ENCODE measurements at places on chromosomes 5 and 9.
A peak's percentile ranks its signal among the peaks of the same experiment; 100 is the strongest.

- DNase-seq, result no peak
These were observed 1842.5 kb upstream of the CDH9 start for GRCh38 chr5:28880936-28881335.

DNA sequence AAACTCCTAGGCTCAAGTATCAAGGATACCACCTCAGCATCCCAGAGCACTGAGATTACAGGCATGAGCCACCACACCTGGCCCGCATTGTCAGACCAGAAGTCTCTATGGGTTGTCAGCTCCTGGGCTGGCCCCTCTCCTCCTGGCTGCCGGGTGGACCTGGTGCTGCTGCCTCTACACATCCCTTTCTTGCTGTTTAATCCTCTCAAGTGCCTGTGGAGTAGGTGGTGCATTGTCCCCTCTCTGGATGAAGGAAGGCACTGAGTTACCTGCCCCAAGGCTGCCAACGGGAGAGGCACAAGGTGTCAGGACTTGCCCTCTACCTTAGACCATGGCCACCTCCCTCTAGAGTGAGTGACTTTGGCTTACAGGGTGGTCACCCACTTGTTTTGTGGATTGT is 37.4 kb downstream of the PHF2 start:
- no peak for DNase-seq

GRCh38 chr5:158485047-158485446 is 614.7 kb downstream of the EBF1 start:
- DNase-seq, result no peak

DNA sequence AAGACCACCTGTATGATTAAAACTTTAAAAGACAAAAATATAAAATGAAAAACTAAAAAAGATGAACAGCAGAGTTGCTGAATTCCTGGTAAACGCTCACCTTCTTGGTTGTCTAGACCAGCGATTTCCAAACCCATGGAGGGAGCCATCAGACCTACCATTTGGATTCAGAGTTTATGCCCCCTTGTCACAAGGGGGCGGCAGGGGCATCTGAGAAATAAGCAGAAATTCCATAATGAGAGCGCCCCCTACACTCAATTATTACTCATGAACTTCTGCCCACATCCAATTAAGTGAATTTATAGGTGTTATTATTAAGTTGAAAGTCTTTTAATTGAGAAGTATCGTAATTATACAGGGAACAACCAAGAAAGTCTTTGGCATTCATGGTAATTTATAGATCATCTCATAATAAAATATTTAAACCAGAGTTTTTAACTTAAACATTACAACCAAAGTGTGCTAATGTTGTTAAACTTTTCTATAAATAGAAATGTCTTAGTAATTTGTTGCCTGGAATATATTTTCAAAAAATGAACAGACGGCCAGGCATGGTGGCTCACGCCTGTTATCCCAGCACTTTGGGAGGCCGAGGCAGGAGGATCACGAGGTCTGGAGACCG is 35.2 kb upstream of the SPATA31C2 start:
- DNase-seq, result peak; percentile 82

- peak; percentile 5 for DNase-seq
These were observed 680 bp downstream of the GLRA1 start for GRCh38 chr5:151923866-151924476.

DNA sequence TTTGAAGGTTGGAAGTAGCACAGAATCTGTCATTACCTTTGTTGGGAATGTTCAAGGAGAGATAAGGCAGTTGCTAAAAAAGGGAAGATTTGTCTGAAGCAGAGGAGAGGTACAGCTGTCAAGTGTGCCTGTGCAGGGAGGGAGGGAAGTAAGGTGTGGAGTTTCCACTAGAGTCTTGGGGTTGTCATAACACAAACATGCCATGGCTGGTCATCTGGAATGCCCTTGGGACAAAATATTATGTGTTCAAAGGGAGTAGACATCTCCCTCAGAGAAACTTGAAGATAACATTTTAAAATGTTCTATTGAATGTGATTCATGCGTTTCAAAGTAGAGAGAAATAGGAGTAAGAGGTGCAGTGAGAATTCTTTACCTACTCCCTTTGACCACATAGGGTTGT is 95.0 kb downstream of the MUSK start:
- DNase-seq, result no peak

- peak; percentile 48 for DNase-seq
These were observed 5.8 kb upstream of the C5orf52 start for GRCh38 chr5:157665467-157666070.

DNA sequence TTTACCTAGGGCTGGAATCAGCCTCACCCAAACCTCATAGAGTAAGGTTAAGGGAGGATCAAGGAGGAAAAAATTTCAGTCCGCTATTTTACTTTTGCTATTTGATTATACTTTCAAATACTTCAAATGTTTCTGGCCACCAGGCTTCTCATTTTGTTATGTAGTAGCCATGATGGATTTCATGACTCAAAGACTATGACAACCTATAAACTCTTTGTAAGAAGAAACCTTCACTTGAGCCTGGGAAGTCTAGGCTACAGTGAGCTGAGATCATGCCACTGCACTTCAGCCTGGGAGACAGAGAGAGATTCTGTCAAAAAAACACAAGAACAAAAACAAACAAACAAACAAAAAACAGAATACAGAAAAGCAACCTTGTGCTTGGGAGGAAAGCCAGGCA is 293.6 kb upstream of the TNC start:
- no peak for DNase-seq

DNA sequence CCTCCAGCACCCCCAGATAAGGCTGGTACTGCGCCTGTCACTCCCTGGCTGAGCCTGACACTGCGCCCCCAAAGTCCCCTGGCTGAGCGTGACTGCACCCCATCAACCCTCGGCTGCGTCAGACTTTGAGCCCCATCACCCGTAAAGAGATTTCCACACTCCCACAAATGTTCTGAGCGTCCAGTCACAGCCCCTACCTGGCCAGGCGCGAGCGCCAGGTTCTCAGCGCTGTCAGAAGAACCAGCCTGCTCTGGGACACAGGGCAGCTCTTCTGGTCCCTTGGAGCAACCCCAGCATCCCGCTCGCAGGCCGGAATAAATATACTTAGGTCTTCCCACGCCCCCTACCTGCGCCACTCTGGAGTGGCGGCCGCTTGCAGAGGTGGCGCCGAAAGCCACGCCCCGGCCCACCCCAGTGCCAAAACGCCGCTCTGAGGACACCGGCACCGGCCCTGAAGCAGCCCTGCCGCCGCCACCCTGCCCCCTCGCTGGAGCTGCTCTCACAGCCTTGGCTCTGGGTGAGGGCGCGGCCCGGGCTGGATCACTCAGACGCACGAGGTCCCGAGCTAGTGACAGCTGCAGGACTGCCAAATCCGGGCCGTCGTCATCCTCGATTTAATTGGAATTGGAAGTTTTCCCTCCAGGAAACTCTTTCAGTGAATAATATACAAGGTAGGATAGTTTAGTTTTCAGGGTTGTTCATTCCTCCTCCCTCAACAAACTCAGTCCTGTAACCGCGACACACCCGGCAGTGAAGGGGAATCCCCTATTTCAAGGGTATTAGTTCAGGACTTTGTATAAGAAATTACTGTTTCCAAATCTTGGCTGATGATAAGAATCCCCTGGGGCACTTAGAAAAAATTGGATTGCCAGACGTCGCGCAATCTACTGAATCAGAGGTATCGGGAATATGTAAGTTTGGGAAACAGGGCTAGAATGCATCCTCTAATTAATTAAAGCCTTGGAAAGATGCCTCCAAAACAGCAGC is 1.2 kb upstream of the CEMIP2 start:
- peak; percentile 47 for DNase-seq

DNA sequence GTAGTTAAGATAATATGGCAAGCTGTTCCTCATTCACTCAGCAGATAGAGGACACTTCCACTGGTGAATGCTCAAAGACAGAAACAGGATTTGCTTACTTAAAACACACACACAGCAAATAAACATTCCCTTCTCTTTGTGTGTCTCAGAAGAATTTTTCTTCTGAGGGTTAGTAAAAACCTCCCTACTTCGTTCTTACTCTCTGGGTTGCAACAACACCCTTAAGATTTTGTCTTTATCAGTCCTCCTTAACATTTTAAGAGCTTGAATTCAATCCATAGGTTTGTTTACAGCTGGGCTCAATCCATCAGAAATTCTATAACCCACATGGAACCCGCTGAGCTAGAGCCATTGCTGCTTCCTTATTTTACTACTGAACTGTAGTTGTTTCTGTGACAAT is 237.4 kb upstream of the PIK3R1 start:
- no peak for DNase-seq

DNA sequence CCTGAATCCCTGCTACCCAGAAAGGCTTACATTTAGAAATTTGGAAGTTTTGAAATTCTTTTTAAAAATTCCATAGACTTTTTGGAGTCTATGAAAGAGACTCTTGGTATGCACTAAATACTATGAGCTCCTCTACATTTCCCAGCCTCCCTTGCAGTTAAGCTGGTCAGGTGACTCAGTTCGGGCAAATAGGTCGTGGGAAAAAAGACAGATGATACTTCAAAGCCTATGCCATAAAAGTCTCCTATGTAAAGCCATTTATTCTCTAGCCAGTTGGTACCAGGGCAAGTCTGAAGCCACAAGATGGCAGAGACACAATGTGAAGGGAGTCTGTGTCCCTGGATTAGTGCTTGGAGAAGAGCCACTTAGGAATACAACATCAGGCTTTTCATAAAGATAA is 101.8 kb downstream of the BOD1 start:
- no peak for DNase-seq

DNA sequence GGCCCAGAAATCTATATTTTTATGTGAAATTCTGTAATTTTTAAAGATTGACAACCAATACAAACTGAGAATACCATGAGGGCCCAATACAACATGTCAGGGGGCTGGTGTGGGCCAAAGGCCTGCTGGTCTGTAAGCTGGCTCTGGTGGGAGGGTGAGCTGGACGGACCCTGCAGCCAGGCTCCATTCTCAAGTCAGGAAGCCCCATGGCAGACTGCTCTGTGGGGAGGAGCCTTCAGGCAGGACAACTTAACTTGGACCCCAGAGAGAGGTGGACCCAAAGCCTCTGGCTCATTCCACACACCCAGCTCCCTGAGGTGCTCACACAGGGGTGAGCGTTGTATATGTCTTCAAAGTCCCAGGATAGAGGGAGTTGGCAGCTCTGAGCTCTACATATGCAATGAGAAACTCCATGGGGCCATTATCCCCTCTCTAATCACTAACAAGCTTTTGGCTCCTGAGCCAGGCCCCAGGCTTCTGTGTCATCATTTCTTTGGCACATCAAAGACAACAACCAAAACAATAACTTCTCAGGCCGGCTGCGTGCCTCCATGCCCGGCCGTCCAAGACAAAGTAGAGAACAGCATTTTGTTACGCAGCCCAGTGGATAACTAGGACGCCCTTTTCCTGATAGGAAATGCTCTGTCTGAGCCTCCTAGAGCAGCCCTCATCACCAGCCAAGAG is 6.4 kb downstream of the SEPTIN8 start:
- DNase-seq, result peak; percentile 82

- no peak for DNase-seq
These were observed 252.0 kb downstream of the RASEF start for GRCh38 chr9:82810915-82811314.

DNA sequence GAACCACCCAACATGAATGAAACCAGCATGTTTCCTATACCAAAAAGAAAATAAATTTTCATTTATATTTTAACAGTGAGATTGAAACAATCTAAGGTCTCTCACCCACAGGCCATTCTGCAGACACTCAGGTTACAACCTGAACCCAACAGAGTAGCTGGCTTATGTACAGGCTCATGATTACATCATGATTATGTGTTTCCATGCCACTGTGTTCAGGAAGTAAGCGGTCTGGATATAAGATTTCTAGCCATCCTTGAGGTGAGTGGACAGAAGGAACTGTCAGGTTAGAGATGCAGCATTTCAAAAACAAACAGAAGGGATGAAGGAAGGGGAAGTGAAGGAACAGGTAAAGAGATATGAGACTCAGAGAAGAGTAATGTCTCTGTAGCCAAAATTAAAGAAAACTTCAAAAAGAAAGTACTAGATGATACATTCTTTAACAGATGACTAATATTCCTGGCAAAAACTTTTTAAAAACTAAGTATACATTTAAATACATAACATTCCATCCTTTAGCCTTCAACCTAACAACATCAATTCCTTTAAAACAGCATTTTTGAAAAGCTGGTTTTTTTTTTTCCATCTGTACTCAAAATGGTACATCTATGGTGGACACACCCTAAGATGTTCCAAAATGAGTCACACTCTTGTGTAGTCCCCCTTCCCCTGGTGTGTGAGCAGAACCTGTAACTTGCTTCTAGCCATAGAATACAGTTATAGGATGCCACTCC is 119.8 kb downstream of the LPAR1 start:
- DNase-seq, result no peak

GRCh38 chr5:170311511-170312300 is 14.1 kb upstream of the LCP2 start:
- DNase-seq, result no peak

DNA sequence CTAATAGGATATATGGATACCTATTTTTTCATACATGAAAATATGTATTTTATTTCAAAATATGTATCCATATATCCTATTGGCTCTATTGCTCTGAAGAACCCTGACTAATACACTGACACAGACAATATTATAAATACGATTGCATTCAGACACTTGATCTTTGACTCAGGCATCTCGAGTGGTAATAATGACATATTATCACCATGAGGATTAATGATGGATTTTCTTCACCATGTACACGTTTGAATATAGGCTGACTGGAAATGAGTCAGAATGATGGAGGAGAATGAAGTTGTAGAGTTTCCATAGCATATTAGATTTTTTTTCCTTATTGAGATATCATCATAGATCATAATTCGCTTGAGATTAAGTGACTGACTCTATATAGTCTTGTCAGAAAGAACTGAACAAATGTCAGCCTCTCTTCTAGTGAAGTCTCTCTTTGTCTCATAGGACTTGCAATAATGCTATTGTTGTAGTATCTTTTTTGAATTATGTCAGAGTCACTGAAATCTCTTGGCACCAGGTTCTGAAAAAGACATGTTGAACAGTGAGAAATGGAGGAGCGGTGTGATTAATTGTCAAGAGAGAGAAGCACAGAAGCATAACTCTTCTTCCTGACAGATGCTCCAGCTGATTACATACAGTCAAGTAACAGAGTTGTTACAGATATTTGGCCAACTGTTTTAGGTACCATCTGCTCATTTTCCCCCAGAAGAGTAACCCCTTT is 41.4 kb upstream of the SLCO6A1 start:
- no peak for DNase-seq

GRCh38 chr5:136205061-136205702 is 12.2 kb upstream of the SMIM32 start:
- DNase-seq, result no peak

DNA sequence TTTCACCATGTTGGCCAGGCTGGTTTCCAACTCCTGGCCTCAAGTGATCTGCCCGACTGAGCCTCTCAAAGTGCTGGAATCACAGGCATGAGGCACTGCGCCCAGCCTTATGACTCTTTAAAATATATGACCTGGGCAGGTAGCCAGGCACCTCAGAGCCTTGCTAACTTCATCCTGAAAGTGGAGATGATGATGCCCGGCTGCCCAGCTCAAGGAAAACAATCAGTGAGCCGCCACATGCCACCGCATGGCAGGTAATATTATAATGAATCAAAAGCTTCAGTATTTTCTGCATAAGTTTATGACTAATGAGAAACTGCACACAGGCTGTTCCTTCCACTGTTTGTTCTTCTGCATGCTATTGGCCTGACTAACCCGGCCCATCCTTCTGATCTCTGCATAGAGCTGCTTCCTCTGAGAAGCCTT is 30.4 kb upstream of the DMRT1 start:
- DNase-seq, result no peak

- no peak for DNase-seq
These were observed 1187.1 kb downstream of the CDH9 start for GRCh38 chr5:25851301-25851700.

- DNase-seq, result no peak
These were observed 57.6 kb downstream of the AHRR start for GRCh38 chr5:378976-379742.
